ENCODE measurements at places on chromosomes 1 and 21.
A peak's percentile ranks its signal among the peaks of the same experiment; 100 is the strongest.

GRCh38 chr1:92599184-92599583, 112.5 kb upstream of the GFI1 start:
- no peak for DNase-seq

- DNase-seq = no peak
These were observed 14.8 kb upstream of the TACSTD2 start for GRCh38 chr1:58591806-58592205.

DNA sequence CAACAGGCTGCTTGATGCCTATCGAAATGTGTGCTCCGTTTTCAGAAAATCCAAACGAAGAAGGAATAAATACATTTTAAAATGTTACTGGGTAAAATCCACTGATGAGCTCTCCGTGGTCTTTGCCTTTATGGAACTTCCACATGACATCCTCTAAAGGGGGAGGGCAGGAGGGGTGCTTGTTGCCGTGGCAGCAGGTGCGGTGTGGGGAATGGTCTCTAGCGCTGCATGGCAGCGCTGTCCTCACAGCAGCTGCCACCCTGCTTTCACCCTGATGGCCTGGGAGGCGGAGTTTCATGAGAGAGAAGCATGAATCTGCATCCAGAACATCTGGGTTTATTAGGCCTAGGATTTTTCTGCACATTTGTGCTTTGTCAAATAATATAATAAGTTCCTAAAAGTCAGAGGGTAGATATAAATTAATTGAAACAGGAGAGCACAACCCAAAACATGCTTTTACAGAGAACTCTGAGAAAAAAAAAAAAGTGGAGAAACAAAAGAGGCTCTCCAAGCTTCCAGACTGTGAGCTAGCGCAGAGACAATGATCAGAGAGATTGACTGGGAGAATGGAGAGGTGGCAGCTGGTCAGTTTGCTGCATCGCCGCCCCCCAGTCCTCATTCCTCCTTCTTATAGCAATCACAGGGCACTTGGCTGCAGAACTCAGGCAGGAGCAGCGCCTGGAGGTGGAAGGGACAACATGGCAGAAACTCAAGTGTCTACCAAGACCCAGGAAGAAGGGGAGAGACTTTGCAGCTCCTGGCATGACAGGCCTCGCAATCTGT, 228.6 kb downstream of the DSCAM start:
- DNase-seq = no peak

DNA sequence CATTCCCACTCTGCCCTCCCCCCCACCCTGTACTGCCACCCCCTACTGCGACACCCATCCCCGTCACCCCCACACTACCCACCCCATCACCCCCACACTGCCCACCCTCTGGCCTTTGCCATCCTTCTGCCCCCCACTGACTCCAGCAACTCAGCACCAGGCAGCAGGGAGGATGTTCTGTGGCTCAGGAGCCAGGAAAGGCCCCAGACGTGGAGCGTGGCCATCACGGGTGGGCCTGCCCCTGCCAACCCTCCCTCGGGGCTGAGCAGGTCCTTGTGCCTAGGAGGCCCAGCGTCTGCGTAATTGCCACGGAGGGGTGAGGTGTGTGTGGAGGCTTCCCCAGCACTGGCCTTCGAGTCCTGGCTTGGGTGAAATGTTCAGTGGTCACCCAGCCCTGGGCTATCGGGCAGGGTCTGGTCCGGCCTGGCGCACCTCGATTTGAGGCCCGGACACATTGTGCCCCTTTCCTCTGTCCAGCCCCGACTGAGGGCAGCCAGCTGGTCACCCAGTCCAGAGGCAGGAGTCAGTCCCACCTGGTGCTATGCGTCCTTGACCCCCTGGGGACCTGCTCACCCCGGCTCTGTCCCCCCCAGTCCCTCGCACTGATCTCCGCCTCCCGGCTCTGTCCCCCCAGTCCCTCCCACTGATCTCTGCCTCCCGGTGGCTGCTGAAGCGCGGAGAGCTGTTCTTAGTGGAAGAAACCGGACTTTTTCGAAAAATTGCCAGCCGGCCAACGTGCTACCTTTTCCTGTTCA, 23.0 kb downstream of the ARHGEF16 start:
- DNase-seq = no peak

- DNase-seq = no peak
These were observed 17.0 kb downstream of the FAM151A start for GRCh38 chr1:54606096-54606989.

GRCh38 chr1:23477359-23478144, 6.4 kb downstream of the ASAP3 start:
- no peak for DNase-seq

GRCh38 chr1:167456926-167457325, 61.4 kb downstream of the CD247 start:
- no peak for DNase-seq

- DNase-seq = no peak
These were observed 1.6 kb upstream of the KDM4A start for GRCh38 chr1:43648221-43648847.

- DNase-seq = no peak
These were observed 10.0 kb downstream of the CC2D1B start for GRCh38 chr1:52355847-52356505.

- peak; percentile 32 for DNase-seq
These were observed 803 bp downstream of the COP1 start for GRCh38 chr1:176206006-176206960.

- DNase-seq = no peak
These were observed 52.7 kb upstream of the PLA2G4A start for GRCh38 chr1:186775881-186776560.

DNA sequence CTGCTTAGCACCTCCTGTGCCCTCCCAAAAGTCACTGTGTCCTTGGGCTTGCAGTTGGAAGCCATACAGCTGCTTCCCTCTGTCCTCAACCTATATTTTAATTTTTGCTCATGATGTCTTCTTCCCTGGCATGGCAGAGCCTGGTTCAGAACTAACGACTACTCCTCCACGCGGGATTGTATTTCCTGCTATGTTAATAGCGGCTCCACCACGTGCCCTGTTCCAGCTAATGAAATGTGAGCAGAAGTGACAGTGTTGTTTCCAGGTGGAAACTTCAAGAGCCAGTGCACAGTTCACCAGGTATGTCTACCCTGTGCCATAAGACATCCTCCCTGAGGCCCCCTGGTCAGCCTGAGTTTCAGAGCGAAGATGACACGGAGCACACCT, 52.1 kb downstream of the DHRS3 start:
- DNase-seq = no peak

DNA sequence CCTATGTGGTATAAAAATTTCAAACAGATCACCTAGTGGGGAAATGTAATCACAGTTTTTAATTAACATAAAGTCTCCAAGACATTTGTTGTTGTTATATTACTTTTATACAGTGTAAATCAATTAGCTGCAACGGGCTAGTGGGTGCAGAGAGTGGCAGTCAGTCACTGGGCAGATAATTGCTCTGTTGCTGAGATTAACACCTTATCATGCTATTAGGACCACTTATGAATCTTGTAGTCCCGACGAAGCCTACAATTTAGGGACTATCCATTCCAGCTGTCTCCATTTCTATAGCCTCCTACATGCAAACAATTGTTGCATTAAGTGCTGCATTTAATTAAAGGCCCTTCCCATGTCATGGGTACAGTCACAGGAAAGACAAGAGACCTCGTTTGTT, 158.9 kb upstream of the PROX1 start:
- DNase-seq = no peak

DNA sequence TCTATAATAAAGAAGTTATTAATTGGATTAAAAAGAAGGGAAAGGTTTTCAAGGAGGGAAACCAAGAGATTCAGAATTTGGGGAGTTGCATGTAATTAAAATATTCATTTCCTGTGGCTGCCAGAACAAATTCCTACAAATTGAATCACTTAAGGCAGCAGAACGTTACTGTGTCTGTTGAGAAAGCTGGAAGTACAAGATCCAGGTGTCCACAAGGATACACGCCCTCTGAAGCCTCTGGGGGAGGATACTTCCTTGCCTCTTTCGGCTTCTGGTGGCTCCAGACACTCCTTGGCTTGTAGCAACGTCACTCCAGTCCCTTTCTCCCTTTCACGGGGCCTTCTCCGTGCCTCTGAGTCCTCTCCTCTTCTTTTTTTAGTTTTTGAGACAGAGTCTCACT, 67.9 kb downstream of the KAZN start:
- DNase-seq = no peak

- no peak for DNase-seq
These were observed 56.6 kb downstream of the RYR2 start for GRCh38 chr1:237098541-237098940.

- no peak for DNase-seq
These were observed 26.2 kb upstream of the A3GALT2 start for GRCh38 chr1:33346927-33347649.

GRCh38 chr1:170669107-170669445, 5.1 kb downstream of the PRRX1 start:
- no peak for DNase-seq

GRCh38 chr21:38712664-38713063, 93.1 kb upstream of the ETS2 start:
- no peak for DNase-seq

DNA sequence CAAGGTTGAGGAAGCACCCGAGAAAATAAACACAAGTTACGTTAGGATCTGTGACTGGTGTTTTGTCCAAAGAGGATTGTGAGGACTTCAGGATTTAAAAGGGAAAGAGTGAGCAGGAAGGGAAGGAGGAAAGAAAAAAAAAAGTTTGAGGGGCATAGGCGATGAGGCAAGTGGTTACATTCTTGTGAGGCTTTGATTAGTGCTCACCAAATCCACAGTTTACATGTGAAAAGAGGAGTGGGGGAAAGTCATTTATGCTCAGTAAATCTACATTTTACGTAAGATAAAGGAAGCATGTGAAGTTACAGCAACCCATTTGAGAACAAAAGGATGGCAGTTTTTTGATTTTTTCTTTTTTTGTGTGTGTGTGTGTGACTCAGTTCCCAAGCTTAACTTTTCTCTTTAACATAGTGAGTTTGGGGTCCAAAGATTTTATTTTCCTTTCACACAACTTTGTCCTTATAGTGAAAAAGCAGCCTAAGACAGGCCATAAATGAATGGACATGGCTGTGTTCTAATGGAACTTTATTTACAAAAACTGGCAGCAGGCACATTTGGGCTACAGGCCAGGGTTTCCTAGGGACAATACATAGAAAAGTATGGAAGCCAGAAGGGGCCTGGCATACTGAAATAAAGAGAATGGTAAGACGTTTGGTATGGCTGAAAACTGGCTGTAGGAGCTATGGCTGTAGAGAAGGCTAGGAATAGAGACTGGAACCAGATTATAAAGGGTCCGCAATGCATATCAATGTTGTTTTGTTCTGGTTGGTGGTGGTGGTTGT, 121.7 kb downstream of the FGGY start:
- no peak for DNase-seq

DNA sequence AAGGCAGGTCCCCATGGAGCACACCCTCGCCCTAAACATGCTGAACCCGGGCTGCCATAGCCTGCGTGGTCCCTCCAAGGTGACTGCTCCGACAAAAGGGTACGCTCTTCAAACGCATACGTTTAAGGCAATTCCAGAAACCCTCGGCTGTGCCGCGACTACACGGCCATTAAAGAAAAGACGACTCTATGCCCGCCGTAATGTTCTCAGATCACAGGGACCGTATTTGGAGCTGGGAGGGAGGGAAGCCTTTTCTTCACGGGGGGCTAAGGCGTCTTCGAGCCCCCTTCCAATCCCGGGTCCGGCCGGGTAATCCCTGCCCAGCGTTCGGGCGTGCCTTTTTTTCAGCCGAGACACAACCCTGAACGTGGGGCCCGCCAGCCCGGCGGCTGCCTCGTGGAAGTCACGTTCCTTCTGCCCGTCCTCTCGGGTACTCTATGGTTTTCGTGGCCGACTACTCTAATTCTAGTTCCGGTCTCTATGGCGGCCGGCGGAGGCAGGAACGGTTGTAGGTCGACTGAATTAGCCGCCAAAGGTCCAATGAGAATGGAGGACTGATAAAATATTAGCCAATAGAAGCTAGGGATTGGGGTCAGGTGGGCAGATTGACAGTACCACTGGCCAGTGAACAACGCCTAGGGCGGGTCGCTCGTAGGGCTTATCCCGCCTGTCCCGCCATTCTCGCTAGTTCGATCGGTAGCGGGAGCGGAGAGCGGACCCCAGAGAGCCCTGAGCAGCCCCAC, at the start of gene YBX1:
Gene YBX1, plus strand, starts transcription at position 678 of the 743 bp plus-strand sequence. CDS start 148 bp downstream, outside the sequence.
- DNase-seq = peak; percentile 98

DNA sequence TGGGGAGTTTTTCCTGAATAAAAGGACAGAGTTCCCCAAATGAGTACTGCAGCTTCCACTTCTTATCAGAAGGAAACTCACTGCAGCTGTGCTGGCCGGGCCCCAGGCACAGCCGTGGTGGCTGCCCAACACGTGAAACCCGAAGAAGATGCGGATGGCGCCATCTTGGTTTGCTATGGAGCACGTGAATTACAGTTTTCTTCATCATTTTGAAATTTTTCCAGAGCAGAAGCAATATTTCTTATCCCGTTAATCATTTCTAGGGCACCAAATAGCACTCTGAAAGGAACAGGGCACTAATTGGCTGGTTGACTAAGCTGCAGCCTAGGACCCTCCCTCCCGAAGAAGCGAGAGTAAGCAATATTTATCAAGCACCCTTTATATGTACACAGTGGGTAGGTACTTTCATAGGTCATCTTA, 63.2 kb upstream of the EPS8L3 start:
- no peak for DNase-seq

DNA sequence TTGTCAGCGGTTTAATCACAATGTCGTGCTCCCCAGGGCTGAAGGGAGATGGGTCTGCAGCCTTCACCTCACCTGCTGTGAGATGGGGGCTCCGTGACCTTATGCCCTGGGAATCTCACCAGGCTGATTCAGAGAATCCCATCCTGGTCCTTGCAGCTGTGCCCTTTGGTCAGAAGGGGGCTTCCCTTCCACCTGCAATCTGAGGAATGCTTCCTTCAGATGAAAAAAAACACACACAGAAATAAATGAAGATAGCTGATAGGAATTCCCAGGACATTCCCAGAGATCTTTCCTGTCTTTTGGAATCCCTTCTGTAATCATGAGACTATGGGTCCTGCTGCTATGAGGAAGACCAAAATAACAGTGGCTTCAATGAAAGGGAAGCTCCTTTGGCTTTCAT, 127.0 kb upstream of the VAMP3 start:
- no peak for DNase-seq

- no peak for DNase-seq
These were observed 9.8 kb downstream of the DISP1 start for GRCh38 chr1:222824641-222825040.

DNA sequence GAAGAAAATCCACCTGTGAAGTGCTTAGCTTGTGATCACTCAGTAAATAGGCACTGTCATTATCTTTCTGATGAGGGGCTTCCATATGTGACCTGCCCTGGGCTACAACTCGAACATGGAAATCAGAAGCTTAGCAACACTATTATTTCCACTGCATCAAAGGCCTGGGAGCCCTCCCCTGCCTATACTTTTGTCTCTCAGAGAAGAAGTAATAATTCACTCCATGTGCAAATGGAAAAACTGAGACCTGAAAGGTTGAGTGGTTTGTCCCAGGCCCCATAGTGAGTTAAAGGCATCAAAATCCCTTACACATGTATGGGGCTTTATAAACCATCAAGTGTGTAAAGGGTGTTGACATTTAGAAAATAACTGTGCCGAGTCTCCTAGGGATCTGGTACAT, 20.9 kb downstream of the SOX13 start:
- DNase-seq = no peak

GRCh38 chr1:54372978-54373377, 33.2 kb downstream of the SSBP3 start:
- DNase-seq = no peak
